IPS DF 6.9 (cell line): ENCODE measurements at places on chromosomes 7 and 10.

GRCh38 chr10:75019370-75019769, 92.1 kb upstream of the SAMD8 start:
- H3K4me1 ChIP-seq, result no peaks in the 10 kb centered on the region
- DNase-seq, result no peak
- H3K36me3 ChIP-seq, result 0 out of 2 replicates have a peak, but pooled peaks cover 3% of the 10 kb centered on the region
- no peak overlapping the region for H3K27ac ChIP-seq

DNA sequence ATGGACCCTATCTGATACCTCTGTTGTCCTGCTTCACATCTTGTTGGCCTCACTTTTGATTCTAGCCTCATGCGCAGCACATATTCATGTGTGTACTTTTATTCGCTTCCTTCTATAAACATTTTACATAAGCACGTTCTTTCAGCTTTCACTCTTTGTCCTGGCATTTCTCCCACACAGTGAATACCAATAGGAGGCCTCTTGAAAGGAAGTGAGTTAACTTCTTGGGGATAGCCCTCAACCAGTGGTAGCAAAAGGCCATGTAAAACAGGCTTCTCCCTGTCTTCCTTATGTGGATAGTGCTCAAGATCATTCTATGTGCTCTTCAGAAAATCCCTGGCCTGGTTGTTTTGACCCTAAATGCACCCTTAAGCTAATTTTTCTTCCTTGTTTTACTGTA, 633.9 kb upstream of the MBL2 start:
- H3K36me3 ChIP-seq, result no peaks in the 10 kb centered on the region
- no peaks in the 10 kb centered on the region for H3K27me3 ChIP-seq
- H3K4me1 ChIP-seq, result no peaks in the 10 kb centered on the region
- no peak overlapping the region for H3K4me3 ChIP-seq
- no peak overlapping the region for H3K27ac ChIP-seq
- DNase-seq, result no peak

DNA sequence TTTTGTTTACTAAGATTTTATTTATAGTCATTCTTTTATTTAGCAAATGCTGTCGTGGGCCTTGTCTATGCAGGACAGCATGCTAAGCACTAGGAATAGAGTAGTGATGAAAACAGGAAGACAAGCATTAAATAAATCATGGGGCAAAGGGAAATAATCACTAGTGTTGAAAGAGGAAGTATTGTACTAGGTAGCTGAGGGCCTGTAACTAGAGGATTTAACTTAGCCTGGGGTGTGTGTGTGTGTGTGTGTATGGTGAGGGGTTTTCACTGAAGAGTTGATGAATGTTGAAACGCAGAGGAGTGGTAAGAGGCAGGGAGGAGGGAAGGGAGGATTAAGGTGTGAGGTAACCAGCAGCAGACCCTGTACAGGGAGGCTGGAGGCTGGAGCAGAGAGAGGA, 446.4 kb downstream of the SDK1 start:
- no peaks in the 10 kb centered on the region for H3K27me3 ChIP-seq
- DNase-seq, result no peak
- no peak overlapping the region for H3K27ac ChIP-seq
- H3K4me1 ChIP-seq, result no peaks in the 10 kb centered on the region
- H3K4me3 ChIP-seq, result no peak overlapping the region

GRCh38 chr10:21771219-21771618, 232.3 kb downstream of the DNAJC1 start:
- no peak for DNase-seq
- H3K36me3 ChIP-seq, result no peaks in the 10 kb centered on the region
- H3K27ac ChIP-seq, result no peak overlapping the region
- H3K27me3 ChIP-seq, result no peaks in the 10 kb centered on the region

GRCh38 chr10:99938563-99938962, 71.2 kb downstream of the DNMBP start:
- no peaks in the 10 kb centered on the region; the same call in 1 of the 2 replicates for H3K4me1 ChIP-seq
- H3K27me3 ChIP-seq, result no peaks in the 10 kb centered on the region
- DNase-seq, result no peak
- no peak overlapping the region for H3K27ac ChIP-seq

GRCh38 chr7:151921451-151921850, 34.8 kb upstream of the GALNTL5 start:
- no peaks in the 10 kb centered on the region for H3K36me3 ChIP-seq
- no peak for DNase-seq
- no peak overlapping the region for H3K27ac ChIP-seq
- H3K27me3 ChIP-seq, result no peaks in the 10 kb centered on the region
- no peaks in the 10 kb centered on the region for H3K4me1 ChIP-seq

DNA sequence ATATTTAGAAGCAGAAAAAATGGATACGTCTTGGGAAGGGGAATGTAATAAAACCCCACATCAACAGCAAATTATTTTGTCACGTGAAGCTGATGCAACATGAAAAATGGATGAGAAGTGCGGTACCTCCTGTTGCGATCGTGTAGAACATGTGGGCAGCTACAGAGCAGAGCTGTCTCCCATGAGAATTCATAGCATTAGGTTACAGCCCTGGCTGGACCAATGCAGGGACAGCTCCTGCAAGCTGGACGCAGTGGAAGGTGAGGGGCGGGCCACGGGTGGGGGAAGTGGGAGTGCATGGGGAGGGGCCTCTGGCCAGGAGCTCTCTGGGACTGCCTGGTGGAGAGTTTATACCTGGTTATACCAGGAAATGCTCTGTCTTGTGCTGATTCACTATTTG, 120.3 kb downstream of the GATA3 start:
- DNase-seq, result peak; percentile 33
- H3K4me3 ChIP-seq, result no peak overlapping the region
- H3K4me1 ChIP-seq, result 0 out of 2 replicates have a peak, but pooled peaks cover 2% of the 10 kb centered on the region
- no peaks in the 10 kb centered on the region for H3K27me3 ChIP-seq

- no peak for DNase-seq
- no peak overlapping the region for H3K27ac ChIP-seq
- H3K4me3 ChIP-seq, result peak overlapping the region; percentile 31; the same call in 1 of the 2 replicates
- H3K4me1 ChIP-seq, result peaks cover 14% of the 10 kb centered on the region
Observed at GRCh38 chr10:69578508-69578991, 5.3 kb upstream of the NEUROG3 start.

DNA sequence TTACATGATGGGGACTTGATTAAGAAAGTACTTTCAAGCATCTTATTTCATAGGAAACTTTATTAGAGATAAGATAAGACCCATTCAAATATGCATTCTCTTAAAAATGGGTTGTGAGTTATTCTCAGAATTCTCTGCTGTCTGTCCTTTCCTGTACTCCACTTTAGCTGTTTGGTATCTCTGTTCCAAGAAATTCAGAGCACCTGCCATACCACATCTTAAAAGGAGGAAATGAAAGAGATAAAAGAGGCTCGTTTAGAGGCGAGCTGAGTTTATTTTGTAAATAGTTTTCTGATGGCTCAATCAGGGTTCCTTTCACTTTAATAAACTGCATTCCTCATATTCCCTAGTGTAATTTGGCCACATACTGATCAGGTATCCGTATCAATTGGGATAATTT, 87.2 kb downstream of the MDFIC start:
- H3K36me3 ChIP-seq, result no peaks in the 10 kb centered on the region
- no peak overlapping the region for H3K27ac ChIP-seq
- peaks cover 3% of the 10 kb centered on the region; the same call in 1 of the 2 replicates for H3K4me1 ChIP-seq
- DNase-seq, result no peak

- no peak overlapping the region for H3K27ac ChIP-seq
- DNase-seq, result no peak
- no peaks in the 10 kb centered on the region for H3K36me3 ChIP-seq
Observed at GRCh38 chr10:86155054-86155921, 211.3 kb downstream of the GRID1 start.

- no peaks in the 10 kb centered on the region for H3K36me3 ChIP-seq
- no peaks in the 10 kb centered on the region for H3K4me1 ChIP-seq
- DNase-seq, result no peak
Observed at GRCh38 chr10:21943633-21944265, 59.8 kb downstream of the DNAJC1 start.
